Activated CD4-positive, CD25-positive, alpha-beta regulatory T cell treated with anti-CD3 and anti-CD28 coated beads, Interleukin-2, amount 50 U/mL, for 24 hours (primary cell): ENCODE measurements at places on chromosomes 3 and 15.
A peak's percentile ranks its signal among the peaks of the same experiment; 100 is the strongest.

- no peak for ATAC-seq
Measured at GRCh38 chr15:101318147-101318819, 23.2 kb upstream of the SNRPA1 start.

DNA sequence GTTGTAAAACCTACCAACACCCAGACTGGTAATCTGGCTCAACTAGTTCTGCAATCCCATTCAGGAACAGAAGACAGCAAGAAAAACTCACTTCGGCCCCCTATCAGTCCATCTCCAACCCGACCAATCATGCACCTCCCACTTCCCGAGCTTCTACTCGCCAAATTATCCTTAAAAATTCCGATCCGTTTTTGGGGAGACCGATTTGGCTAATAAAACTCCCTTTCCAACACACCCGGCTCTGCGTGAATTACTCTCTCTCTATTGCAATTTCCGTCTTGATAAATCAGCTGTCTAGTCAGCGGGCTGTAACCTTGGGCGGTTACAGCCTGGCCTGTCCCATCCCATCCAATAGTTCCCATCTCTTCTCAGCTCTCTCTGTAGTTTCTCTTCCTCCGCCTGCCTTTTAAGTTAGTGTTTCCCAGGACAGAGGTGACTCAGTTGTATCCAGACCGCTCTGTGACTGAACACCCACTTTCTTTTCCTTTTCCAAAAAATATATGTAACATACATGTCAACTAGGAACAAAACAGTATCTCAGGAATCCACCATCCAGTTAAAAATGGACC, 780 bp upstream of the ACAD9 start:
- ATAC-seq = peak; percentile 26

GRCh38 chr3:120604382-120604781, 8.2 kb downstream of the NDUFB4 start:
- ATAC-seq = no peak

GRCh38 chr15:50675535-50676144, 11.0 kb downstream of the TRPM7 start:
- ATAC-seq = no peak

GRCh38 chr3:41681479-41681878, 280.4 kb downstream of the ULK4 start:
- no peak for ATAC-seq

GRCh38 chr3:148332509-148332908, 365.2 kb upstream of the AGTR1 start:
- no peak for ATAC-seq

- no peak for ATAC-seq
Measured at GRCh38 chr3:185630182-185630622, 44.1 kb downstream of the SENP2 start.
